Osteocyte (in vitro differentiated cells): ENCODE measurements at places on chromosomes 12 and 14. TPM values are rescaled to one million over a fixed set of nuclear protein-coding genes. Genes with fewer than 3 reads are reported as not detected.

DNA sequence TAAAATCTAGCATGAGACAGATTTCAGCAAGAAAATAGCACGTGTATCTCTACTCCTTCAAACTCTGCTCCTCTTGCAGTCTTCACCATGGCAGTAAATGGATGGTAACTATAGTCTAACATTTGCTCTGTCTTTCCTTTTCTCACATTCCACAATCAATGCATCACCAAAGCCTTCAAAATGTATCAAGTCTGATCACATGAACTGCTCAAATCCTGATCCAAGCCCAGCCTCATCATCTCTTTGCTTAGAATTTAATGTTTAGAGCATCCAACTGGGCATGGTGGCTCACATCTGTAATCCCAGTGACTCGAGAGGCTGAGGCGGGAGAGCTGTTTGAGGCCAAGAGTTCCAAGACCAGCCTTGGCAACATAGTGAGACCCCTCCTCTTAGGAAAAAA lies 45.9 kb downstream of the CDK17 start:
- no peak for DNase-seq

Gene ABHD12B
- total RNA-seq: not detected in 2 replicates

- peak; percentile 67 for DNase-seq
Measured at GRCh38 chr14:72613231-72613974, 280.5 kb downstream of the DPF3 start.

Gene TRIM9
- total RNA-seq: 4.4 and 4.8 TPM in 2 replicates

GRCh38 chr14:67425608-67426007 lies 13.6 kb upstream of the PLEK2 start:
- DNase-seq: no peak

GRCh38 chr12:57154804-57155434 lies 7.5 kb upstream of the LRP1-AS start:
- no peak for DNase-seq

- no peak for DNase-seq
Measured at GRCh38 chr14:103296987-103297386, 37.0 kb upstream of the EIF5 start.

- no peak for DNase-seq
Measured at GRCh38 chr12:105278043-105278697, 42.2 kb upstream of the APPL2 start.

- DNase-seq: no peak
Measured at GRCh38 chr12:87127272-87127671, 871.1 kb upstream of the MGAT4C start.

DNA sequence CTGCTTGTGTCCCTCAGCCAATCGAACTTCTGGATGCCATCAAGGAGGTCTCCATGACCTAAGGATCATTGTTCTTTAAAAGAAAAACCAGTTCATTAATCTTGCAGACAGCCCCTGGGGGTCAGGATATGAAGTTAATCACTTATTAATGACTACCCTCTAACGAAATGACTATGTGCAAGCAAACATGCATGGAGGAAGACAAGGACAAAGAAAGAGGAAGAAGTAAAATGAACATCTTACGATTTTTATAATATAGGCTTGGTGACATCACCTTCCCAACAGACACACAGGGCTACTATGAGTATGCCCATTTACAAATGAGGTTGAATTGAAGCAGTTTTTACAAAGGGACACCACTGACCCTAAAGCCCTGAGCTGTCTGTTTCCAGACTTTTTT lies 111.1 kb upstream of the AMIGO2 start:
- DNase-seq: no peak

Gene ARHGEF25
- 25.8 and 27.6 TPM in 2 replicates for total RNA-seq

Gene KCNK13
- total RNA-seq: not detected in 2 replicates

GRCh38 chr14:54762296-54762695 lies 140.3 kb downstream of the GCH1 start:
- no peak for DNase-seq

DNA sequence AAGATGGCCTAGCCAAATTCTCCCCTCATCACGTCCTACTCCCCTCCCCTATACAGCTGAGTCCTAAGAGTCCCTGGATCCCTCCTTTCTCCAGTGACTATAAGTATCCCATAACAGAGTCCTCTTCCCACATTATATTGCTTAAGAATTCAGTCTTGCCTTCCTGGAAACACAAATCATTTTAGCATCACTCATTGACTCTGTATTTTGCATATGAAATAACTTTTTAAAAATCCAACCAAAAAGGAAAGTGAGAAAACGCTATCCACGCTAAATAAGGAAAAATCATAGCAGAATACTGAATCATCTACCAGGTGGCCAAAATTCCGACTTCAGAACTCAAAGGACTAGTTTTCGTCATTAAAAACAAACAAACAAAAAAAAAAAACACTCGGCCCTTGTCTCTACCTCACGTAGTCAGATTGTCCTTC lies 130.2 kb downstream of the GCH1 start:
- DNase-seq: no peak

Gene PRB2
- not detected in 2 replicates for total RNA-seq

Gene PDZRN4
- total RNA-seq: not detected in 2 replicates

GRCh38 chr12:52643233-52644077 lies 8.6 kb downstream of the KRT2 start:
- DNase-seq: peak; percentile 73

- no peak for DNase-seq
Measured at GRCh38 chr14:38078393-38078792, 129.3 kb upstream of the SSTR1 start.

Gene GLIPR1L1
- total RNA-seq: not detected in 2 replicates

DNA sequence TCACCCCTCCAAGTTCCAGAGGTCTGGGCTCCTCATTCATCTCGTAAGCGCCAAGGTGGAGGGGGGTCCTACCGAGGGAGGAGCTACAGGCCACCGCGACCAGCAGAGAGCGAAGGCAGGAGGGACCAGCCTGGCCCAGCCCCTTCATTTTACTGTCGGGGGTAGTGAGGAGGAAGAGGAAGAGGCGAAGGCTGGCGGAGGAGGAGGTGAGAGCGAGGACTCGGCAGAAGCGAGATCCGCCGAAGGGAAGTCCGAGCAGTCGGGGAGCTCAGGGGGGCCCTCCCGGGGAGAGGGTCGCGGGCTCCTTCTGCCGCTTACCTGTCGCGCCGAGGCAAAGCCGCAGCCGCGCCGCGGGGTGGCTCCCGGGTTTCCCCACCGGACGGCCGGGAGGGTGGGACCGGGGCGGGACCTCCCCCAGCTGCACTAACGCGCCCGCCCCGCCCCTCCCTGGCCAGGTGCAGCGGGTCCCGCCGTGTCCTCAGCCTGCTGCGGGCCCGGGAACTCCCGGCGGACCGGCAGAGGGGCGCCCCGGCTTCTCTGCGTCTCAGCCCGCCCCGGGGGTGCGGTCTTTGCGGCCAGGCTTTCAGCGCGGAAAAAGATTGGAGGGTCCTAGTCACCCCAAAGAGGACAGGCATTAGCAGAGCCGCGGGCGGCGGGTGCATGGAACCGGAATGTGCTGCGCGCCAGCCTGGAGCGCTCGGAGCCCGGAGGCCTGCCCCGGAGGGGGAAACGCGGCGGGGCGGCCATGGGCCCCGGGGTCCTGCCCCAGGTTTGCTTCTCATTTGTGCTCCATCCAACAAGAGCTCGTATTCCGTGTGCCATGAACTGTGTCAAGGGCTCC lies at the start of gene GALNT6:
Gene GALNT6, minus strand, starts transcription at position 124 of the 841 bp plus-strand sequence. CDS start 11,625 bp downstream, outside the sequence.
- DNase-seq: no peak

GRCh38 chr14:54660604-54661111 lies 93.7 kb downstream of the SAMD4A start:
- no peak for DNase-seq

DNA sequence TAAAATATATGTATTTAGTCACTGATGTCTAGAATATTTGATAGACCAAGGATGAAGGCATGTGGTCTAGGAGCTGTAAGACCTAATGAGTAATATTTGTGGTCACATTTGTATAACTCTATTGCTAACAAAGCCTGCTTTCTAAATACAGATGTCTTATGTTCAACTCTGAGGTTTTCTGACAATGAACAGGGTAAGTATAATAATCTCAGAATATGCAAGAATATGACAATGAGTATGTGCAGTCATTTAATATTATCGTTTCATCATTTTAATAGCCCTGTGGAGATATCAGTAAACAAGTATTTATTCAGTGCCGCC lies 389.6 kb downstream of the LRIG3 start:
- no peak for DNase-seq

GRCh38 chr14:22388669-22389595 lies 200.1 kb downstream of the DAD1 start:
- DNase-seq: no peak

- DNase-seq: no peak
Measured at GRCh38 chr12:23775208-23775607, 174.3 kb downstream of the SOX5 start.

GRCh38 chr14:38755036-38755435 lies 348.0 kb downstream of the SEC23A start:
- DNase-seq: no peak

Gene FGF6
- not detected in 2 replicates for total RNA-seq

- no peak for DNase-seq
Measured at GRCh38 chr12:69481133-69481532, 10.9 kb downstream of the FRS2 start.

GRCh38 chr12:101824831-101825230 lies 5.9 kb downstream of the GNPTAB start:
- DNase-seq: no peak

DNA sequence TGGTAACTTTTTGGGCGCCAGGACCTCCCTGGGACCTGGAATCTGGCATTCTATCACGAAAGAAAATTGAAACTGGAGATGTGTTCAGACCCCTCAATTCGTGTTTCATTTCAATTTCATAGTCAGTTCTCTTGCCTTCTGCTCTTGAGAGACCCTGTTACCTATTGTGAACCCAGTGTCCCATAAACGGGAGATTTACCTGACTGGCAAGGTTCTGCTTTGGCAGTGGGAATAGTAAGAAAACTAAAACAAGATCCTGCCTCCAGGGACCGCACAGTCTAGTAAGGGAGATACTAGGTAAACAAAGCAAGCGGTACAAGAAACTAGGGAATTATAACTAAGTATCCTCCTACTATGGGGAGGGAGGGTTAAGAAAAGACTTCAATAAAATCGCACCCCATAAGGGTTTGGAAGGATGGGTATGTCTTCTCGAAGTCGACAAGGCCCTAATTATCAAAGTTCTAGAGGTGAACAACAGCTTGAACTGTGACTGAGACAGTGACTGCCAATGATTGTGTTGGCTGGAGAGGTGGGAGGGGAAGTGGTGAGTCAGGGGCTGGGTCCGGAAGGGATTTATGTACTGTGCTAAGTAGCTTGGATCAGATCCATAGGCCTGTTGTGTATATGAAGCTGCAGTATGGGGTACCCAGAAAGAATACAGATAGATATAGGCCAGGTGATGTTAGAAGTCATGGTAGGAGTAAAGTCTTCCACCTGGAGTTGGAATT lies 754 bp downstream of the ACSS3 start:
- DNase-seq: no peak

Gene CAPRIN2
- 31.2 and 35.8 TPM in 2 replicates for total RNA-seq
